SK-N-SH (cell line): ENCODE measurements at places on chromosomes 6 and 20.

DNA sequence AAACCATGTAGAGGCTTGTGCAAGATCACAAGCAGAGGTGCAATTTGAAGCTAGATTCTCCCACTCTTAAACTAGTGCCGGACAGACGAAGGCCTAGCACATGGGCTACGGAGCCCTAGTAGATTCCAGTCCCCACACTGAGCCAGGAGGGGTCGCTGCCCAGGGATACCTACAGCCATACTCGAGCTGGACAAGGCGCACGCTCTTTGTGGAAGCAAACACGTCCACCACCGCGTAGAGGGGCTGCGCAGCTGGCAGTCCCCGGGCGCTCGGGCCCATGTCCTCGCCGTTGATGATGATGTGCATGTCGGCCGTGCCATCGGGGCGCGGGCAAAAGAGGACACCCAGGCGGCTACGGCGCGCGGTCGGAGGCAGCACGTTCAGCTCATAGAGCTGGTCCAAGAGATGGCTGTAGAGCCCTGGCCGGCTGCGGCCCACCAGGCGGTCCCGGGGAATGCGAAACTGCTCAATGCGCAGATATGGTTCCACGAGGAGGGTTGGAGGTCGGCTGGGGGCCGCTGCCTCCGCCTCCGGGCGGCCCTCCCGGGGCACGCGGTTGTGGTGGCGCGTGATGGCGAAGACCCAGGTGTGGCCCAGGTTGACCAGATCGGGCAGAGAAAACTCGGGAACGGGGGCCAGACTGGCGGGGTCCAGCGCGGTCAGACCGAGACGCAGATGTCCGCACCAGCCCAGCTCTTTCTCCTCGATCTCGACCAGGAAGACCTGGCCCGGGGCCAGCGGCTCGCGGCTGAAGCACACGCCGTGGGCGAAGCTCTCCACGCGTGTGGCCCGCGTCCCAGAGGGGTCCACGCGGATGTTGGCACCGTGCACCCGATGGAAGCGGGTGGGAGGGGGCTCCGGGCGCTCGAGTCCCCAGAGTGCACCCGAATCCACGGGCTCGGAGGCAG, 677 bp downstream of the NEURL2 start:
- peak; percentile 91 for DNase-seq

DNA sequence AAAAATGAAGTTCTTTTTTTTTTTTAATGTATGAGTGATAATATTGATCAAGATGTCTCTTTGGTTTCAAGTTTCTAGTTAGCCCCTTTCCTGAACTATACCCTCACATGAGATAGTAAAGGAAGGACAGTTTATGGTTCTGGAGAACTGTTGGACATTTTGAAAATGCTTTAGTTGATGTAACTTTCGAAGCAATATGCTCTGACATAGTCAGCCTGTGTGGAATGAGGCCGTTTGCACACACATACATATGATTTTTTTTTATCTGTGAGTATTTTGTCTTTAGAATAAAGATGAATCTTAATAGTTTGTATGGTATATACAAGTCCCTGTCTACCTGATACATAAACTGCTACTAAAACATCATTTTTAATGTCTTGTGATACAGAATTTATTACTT, 177.0 kb downstream of the ARID1B start:
- DNase-seq = no peak

DNA sequence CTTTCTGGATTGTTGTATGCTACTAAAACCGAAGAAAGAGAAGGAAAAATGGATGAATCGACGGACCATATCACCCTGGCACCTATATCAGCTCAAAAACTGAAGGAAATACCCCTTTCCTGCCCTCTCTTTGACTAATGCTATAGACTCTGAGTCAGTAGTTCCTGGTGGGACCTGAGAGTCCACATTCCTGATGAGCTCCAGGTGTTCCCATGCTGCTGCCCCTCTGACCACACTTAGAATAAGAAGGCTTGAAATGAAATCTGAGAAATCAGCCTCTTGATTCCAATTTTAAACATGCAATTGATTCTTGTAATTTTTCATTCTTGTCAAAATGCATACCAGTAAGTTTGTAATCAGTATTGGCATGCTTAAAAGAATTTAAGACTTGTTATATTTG, 75.2 kb downstream of the PRL start:
- no peak for DNase-seq

DNA sequence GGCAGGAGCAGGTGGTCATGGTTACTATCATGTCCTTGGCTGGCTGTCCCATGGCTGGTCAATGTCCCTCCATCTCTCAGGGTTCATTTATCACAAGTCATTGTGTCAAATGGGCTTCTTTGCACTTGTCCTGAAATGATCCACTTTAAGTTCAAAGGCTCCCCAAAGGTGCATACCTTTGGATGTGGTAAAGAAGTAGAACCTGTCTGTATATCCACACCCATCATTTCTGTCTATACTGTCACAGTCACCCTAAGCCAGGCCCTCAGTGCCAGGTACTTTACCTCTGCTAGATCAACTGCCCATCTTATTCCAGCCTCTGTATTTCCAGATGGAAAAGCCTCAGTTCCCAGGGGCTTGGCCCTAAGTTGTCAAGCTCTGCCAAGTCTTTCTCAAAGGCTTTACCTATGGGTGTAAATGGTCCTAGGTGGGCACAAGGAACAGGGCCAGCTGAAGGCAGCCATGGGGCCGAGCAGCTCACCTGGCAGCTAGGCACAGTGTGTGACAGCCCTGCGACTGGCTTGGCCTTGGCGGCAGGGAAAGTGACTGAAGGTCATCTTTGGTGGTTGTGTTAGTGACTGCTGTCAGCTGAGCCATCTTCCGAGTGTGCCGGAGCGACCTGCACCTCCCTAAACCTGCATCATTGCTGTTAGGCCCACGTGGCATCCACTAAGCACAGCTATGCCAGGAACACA, 198.4 kb downstream of the SYNDIG1 start:
- DNase-seq = no peak

DNA sequence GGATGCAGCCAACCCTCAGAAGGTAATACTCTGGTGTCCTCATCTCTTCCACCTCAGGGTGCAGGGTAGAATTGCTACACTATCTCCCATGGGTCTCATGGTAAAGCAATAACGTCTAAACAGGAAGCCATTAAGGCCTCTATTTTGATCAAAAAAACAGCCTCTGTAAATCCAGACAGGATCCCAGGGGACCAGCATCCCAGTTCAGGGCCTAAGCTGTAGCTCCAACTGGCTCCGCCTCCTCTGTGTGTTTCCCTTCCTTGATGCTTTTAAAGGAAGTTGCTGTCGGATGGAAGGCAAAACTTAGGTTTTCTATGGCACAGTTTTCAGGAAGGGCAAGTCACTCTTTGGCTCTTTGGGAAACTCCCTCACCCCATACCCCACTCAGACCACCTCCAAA, 222.0 kb downstream of the MAFB start:
- DNase-seq = no peak

DNA sequence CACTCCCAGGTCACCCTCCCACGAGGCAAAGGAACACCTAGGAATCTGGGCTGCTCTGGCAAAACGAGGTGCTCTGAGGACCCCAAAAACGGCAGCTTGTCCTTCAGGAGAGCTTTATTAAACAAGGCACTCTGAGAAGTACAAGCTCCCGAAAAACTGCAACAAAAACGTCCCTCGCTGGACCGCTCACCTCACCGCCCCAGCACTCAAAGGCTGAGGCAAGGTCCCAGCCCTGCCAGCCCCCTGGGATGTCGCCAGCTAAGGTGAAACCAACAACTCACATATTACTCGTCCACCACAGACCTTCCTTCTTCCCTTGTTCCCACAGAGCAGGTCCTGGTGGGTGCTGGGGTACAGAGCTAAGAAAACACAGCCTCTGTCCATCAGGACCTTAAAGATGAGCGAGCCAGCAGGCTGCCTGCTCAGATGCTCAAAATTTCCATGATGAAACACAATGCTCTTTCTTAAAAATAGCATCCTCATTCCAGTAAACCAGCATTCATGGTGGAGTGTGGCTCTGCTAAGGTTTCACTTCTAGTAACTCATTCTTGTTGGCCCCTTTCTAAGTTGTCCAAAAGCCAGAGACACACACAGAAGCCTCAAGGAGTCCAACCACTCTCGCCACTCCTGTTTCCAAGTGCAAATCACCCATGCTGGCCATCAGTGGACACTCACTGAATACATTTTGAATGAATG, 35.9 kb downstream of the ATP9A start:
- no peak for DNase-seq

- DNase-seq = no peak
These were observed 38.6 kb downstream of the ZNF217 start for GRCh38 chr20:53555081-53555480.

GRCh38 chr6:22295145-22295544, 1.7 kb downstream of the PRL start:
- peak; percentile 16 for DNase-seq

DNA sequence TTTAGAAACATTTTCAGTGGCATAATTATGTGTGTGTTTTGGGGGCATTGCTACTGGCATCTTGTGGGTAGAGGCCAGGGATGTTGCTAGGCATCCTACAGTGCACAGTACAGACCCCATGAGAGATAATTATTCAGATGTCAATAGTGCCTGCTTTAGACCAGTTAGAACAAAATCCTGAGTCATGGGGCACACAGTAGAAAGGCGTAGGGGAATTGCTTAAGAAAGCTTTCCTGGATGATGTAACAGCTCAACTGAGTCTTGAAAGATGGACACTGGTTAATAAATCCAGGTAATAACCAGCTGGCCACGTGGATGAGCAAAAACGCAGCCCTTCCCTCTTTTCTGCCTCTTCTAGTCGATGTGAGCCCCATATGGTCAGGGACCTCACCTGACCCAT, 51.1 kb downstream of the KCNB1 start:
- DNase-seq = no peak

GRCh38 chr20:23540624-23541023, 27.7 kb downstream of the CST9L start:
- DNase-seq = no peak
